ENCODE measurements at places on chromosomes 12 and 14. TPM values are rescaled to one million over a fixed set of nuclear protein-coding genes. Genes with fewer than 3 reads are reported as not detected.

TEX22 gene
- 0.32 TPM for total RNA-seq

ACRBP gene
- total RNA-seq = 0.64 TPM

ZCCHC8 gene
- total RNA-seq = 22.5 TPM

POTEM gene
- total RNA-seq = not detected

DNA sequence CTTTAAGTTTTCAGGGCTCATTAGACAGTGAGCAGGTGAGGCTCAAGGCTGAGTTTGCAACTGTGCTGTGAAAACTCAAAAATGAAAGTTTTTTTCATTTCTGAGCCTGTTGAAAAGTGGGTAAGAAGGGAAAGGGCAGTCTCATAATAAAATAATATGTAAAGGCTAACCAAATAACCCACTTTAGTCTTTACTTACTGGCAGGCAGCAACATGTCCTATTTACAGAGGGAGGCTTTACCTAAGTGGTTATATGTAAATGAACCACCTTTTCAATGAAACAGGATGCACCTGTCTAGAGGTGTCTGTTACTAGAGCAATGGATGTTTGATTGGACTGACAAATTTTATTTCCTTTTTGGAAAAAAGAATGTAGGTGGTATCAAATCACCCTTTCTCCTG is 158.0 kb downstream of the ETV6 start:
- DNase-seq = no peak

- no peak for DNase-seq
Measured at GRCh38 chr14:93040443-93040842, 75.3 kb downstream of the ITPK1 start.

DNA sequence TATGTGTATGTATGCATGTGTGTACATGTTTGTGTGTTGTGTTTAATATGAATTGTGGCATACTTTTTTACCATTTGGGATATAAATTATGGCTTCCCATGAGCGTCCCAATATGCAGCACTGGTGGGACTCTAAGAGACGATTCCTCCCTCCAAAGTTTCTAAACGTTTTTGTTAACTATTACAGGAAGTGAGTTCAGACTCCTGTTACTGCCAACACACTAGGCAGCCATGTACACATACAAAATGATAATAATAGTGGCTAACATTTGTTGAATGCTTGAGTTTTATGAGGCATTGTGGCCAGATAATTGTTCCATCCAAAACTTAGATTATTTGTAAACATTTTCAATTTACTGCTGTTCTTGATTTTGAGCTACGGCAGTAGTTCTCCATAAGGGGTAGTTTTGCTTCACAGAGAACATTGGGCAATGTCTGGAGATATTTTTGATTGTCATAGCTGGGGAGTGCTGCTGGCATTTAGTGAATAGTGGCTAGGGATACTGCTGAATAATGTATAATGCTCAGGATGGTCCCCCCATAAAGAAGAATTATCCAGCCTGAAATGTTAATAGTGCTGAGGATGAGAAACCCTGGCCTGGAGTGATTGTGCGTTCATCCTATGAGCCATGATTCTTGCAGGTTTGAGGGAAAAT is 45.1 kb downstream of the ARID2 start:
- no peak for DNase-seq

DNA sequence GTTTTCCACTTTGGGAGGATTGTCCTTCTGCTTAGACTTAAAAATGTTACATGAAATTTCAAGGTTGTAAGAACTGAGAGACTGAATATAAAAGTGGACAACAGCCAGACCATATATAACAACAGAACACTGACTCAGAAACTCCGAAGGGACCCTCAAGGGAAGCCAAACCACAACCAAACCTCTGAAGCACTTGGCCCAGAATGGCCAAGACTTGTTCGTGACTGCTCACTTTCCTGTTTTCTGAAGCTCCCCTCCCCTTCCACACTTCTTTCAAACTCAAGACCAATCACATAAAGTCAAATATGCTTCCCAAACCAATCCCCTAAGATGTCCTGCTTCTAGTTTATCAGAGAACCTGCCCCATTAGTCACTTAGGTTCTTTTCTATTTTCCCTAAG is 13.7 kb downstream of the OR6J1 start:
- DNase-seq = no peak

DNA sequence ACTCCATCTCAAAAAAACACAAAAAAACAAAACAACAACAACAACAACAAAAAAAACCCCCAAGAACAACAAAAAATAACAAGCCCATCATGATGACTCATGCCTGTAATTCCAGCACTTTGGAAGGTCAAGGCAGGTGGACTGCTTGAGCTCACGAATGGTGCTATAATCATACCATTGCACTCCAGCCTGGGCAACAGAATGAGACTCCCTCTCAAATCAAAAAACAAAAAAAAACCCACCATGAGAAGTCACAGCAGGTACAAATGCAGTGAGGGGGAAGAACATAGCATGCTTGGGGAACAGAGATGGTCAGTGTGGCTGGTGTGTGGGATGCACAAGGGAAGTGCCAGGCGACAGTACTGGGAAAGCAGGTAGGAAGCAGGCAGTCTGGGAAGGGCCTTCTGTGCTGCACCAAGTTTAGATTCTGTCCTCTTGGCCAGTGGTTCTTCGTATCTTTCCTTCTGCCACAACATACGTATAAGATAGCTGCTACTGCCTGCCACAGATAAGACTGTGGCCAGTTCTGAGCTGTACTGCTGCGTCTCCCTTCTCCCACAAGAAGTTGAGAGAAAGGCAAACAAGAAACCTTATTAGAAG is 28.0 kb downstream of the ATG14 start:
- peak; percentile 66 for DNase-seq
